AG04449 (cell line): ENCODE measurements at places on chromosomes 2 and 18.

DNA sequence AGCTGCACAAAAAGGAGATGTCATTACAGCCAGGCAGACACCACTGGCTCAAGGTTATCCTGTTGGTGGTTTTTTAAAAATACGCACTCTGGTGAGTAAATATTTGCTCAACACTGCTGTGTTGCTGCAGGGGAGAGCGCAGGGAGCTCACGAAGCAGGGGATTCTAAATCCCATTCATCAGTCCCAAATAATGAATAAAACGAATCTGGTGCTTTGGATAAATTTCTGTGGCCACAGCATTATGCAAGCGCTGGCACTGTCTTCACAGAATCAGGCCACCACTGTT is 256.2 kb downstream of the HDAC4 start:
- DNase-seq, result no peak

DNA sequence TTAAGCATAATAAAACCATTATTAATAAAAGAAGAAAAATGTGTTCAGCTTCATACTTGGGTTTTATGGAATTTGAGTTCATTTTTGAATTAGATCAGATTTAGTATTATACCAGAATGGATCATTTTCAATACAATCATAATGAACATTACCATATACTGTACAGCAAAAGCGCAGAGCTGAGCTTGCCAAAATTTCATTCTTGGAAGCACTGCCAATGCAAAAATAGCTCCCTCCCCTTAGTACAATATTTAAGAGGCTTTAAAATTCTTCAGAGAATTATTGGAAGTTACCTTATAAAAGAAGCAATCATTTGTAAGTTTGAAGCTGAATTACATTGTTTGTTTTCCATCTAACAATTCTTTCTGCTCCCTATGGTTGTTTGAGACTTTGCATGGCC is 938.1 kb upstream of the SLC39A10 start:
- no peak for DNase-seq

DNA sequence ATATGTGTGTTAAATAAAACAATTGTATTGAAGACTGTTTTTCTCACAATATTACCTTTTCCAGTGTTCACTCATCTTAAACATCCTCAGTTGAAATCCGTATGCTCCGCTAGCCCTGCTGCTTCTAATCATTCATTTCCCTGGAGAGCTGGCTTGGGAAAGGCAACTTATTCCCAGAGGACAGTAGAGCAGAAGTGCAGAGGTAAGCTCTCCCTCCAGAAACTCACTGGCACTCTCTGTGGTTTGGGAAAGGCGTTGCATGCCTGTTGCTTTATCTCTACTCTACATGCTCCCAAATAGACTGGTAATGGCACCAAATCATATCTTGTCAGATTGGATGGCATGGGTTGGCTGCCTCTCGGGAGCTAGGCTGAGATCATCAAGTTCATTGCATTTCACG is 117.1 kb upstream of the BOD1L2 start:
- DNase-seq, result no peak

DNA sequence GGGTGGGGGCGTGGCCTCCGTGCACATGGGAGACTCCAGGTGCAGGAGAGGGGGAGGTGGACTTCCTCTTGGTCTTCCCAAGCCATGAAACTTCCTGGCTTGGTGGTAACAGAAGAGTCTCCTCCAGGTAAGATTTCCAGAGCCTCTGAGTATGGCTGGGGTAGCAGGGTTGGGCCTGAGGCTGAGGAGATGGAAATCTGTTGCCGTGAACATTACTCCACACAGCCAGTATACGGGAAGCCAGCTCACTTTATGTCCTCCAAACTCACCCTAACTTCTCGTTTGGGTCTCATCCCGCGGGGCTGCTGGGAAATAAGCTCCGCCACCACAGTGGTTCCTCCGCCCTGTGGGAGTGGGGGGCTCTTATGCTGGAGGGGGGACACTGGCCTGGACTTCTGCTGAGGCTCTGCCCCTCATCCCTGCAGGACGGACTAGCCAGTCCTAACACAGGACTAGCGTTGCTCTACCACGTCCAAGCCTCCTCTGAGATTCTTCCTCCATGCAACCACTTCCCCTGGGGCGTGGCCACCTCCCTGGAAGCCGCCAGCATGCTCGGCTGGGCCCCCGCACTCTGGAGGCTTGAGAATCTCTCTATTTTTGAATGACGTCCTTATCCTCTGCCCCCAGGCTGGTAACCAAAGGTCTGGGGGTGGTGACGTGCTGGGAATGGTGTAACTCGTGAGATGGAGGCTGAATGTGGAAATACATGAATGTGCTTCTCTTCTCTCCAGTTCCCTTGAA is 777 bp upstream of the RAB17 start:
- DNase-seq, result no peak

GRCh38 chr2:36800381-36800780 is 103.9 kb downstream of the VIT start:
- DNase-seq, result no peak

GRCh38 chr2:43127941-43128558 is 98.4 kb downstream of the ZFP36L2 start:
- DNase-seq, result no peak

DNA sequence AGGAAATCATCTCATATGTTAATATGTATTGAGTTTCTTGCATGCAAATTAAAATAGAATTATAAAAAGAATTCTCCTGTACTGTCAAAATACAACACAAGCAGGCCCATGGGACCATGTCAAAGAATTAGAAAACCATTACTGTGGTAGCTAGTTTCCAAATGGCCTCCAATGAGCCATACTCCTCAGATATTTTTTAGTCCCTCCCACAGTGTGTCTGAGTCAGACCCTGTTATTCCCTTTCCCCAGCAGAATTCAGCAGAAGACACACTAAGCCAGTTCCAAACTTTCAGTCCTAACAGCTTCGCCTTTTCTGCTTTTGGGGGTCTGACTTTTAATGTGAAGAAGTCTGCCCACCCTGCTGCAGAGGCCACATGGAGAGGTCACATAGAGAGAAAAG is 86.7 kb downstream of the FIGN start:
- DNase-seq, result no peak

GRCh38 chr2:137173463-137173862 is 408.1 kb downstream of the THSD7B start:
- DNase-seq, result peak; percentile 34

DNA sequence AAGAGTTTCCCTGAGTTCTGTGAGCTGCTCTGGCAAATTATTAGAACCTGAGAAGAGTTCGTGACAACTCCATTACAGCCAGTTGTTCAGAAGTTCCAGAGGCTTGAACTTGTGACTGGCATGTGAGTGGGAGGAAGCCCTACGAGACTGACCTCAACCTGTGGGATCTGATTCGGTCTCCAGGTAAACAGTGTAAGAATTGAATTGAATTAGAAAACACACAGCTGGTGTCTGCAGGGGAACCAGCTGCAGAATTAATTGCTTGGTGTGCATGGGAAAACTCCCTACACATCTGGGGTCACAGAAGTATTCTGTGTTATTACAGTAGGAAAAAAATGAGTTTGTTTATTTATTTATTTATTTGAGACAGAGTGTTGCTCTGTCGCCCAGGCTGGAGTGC is 14.0 kb upstream of the ITSN2 start:
- DNase-seq, result no peak

GRCh38 chr2:70957798-70958197 is 20.6 kb upstream of the ANKRD53 start:
- DNase-seq, result no peak

GRCh38 chr2:151766437-151767153 is 32.3 kb upstream of the NEB start:
- no peak for DNase-seq

DNA sequence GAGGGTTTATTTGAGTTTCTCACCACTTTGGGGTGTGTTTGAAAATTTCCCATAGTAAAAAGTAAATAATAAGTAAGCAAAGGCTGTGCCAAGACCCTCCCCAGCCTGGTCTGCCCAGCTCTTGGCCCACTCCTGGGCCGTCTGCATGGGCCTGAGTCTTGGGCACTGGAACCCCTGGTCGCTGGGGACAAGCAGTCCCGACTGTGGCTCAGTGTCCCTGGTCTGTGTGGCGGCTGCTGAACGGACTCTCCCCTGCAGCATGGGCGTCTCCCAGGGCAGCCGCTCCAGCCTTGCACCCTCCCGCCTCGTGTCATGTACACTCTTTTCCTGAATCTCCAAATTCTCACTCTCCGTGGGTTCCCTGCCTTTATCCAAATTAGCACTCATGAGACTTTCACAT is 7.2 kb upstream of the ASPRV1 start:
- DNase-seq, result no peak

GRCh38 chr2:223949241-223949840 is 4.2 kb upstream of the WDFY1 start:
- DNase-seq, result no peak

DNA sequence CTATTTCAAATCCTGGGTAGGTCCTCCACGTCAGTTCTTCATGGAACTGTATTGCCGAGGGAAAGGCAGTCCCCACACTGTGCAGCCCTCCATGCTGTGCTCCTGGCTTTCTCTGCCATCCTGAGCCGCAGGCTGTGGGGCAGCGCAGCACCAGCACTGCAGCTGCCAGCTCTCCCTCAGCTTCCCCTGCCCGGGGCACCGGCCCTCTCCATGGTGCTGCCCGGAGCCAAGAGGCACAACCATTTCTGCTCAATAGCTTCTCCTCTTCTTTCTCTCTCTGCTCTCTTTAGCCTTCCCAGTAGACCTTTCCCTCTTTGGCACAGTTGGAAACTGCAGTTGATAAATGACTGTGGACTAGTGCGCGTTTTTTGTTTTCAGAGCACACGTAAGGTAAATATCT is 12.1 kb downstream of the ANKRD23 start:
- no peak for DNase-seq

- DNase-seq, result no peak
Measured at GRCh38 chr2:145075454-145076062, 555.6 kb upstream of the ZEB2 start.

DNA sequence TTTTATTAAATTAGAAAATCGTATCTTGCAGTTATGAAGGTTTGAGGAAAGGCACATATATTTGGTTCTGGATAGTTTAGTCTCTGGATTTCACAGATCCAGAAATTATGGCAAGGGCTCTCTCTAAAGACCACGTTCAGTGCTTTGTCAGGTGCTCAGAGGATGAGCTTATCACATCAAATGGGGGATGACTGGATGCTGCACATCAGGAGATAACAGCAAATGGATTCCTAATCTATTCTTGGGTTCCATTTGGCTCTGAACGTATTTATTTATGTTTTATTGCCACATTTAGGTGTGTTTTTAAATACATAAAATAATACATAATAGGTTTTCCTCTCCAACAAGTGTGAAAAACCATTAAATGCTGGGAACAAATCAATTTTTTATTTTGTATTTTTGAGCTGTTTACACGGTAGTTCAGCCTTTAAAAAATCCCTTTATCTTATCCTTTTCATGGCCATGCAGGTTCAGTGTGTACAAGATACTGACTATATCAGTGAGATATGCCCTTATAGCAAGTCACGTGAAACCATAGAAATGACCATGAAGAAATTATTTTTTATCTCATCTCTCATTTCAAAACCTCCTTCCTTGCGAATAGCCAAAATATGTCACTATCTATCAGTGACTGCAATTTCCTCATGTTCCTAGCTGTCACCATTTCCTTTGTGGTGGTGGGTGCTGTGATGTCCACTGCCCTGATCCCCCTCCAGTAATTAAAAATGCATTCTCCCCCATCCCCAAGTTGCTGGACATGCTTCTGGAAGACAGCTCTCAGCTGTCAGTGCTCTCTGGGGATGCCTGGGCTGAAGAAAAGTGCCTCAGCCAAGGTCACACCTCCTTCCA is 25.9 kb upstream of the CXCR4 start:
- DNase-seq, result no peak

- no peak for DNase-seq
Measured at GRCh38 chr2:56018267-56018666, 94.7 kb upstream of the EFEMP1 start.

- no peak for DNase-seq
Measured at GRCh38 chr2:86489542-86489941, 48.4 kb downstream of the KDM3A start.

DNA sequence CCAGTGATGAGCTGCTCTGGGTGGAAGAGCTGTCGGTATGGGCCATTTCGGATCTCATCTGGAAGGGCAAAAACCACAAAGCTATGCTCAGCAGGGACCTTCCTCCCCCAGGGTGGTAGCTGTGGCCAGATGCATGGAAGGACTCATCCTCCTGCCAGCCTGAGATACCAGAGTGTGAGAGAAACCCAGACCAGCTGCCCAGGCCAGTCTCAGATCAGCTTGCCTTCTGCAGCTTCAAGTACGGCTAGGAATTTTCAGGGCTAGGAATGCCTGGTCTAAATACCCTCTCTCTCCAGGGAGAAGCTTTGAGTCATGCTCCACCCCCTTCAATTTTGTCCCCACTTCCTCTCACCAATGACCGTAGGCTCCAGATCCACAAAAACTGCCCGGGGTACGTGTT is 1.4 kb upstream of the TUBA4B start:
- DNase-seq, result no peak

DNA sequence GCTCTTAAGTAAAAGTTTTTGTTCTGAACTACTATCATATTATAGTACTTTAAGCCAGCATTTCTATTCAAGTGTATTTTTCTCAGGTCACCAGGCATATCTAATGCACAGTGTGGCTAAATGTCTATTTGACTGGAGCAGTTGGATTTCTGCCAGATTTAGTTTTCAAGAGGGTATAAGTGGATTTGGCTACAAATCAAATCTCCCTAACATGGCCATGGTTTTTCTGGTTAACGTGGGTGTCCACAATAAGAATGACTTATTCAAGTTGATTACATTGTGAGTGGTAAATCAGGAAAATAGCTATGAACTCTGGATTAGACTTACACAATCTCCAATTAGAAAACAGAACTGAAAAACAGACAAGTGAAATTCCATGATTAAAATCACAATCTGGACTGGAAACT is 5.7 kb upstream of the CHN1 start:
- DNase-seq, result no peak

- DNase-seq, result no peak
Measured at GRCh38 chr18:71505526-71505925, 1038.6 kb downstream of the CBLN2 start.

- no peak for DNase-seq
Measured at GRCh38 chr2:177229442-177230242, 17.0 kb downstream of the HNRNPA3 start.

DNA sequence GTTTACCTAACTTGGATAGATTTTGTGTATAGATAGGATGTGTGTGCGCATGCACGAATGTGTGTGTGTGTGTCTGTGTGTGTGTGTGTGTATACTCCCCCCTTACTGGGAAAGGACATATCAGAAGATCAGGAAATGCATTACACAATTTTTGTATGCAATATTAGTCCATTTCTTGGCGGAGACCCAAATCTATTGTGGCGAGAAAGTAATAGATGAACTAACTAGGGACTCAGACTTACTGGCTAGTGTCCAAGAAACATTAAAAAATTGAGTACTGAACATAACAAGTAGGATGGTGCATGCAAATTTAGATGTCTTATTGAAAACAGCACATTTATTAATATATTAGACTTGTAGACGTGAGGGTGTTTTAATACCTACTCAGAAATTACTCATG is 1036.5 kb upstream of the FANCL start:
- no peak for DNase-seq
